Activated T-cell treated with anti-CD3 and anti-CD28 coated beads, Interleukin-2, amount 50 U/mL, for 72 hours (primary cell): ENCODE measurements at places on chromosomes 11 and 22.

DNA sequence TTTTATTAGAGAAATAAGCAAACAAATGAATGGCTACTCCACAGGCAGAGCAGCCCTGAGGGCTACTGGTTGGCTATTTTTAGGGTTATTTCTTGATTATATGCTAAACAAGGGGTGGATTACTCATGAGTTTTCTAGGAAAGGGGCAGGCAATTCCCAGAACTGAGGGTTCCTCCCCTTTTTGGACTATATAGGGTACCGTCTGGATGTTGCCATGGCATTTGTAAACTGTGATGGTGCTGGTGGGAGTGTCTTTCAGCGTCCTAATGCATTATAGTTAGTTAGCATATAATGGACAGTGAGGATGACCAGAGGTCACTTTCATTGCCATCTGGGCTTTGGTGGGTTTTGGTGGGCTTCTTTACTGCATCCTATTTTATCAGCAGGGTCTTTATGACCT is 19.2 kb downstream of the SLC22A6 start:
- DNase-seq, result no peak

- DNase-seq, result no peak
Measured at GRCh38 chr11:27363576-27364117, 632 bp upstream of the CCDC34 start.

DNA sequence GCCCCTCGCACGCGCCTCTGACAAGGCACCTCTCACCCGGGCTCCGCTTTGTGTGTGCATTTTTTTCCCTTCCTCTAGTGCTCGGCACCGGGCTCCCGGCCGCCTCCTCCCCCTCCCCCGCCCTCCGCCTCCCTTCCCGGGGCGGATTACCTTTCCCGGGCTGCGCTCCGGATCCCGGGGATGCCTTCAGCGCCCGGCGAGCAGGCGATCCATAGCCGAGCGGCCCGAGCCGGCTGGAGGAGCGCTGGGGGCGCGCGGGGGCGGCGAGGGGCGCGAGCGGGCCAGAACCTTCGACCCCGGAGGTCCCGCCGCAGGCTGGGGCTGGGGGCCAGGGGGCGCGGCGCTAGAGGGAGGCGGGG is 282 bp downstream of the MPPED2 start:
- DNase-seq, result no peak

GRCh38 chr11:113908098-113908497 is 3.5 kb downstream of the HTR3B start:
- no peak for DNase-seq

- DNase-seq, result no peak
Measured at GRCh38 chr22:34390400-34390799, 470.1 kb upstream of the LARGE1 start.

- no peak for DNase-seq
Measured at GRCh38 chr22:38674888-38675287, 6.9 kb upstream of the TOMM22 start.

GRCh38 chr11:465896-466530 is 15.9 kb downstream of the PTDSS2 start:
- DNase-seq, result no peak
